ENCODE measurements at places on chromosomes 12 and 14.
A peak's percentile ranks its signal among the peaks of the same experiment; 100 is the strongest.

DNA sequence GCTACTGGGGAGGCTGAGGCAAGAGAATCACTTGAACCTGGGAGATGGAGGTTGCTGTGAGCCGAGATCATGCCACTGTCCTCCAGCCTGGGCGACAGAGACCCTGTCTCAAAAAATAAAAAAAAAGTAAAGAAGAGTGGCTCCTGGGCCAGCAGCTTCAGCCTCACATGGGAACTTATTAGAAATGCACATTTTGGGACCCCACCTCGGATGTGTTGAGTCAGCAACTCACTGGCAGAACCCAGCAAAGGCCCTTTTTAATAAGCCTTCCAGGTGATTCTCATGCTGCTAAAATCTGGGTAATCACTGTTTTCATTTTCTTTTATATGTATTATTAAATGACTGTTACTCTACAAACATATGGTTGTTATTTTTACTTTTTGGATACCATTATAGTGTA is 41.6 kb downstream of the TBK1 start:
- no peak for DNase-seq

- no peak for DNase-seq
Measured at GRCh38 chr14:71089971-71090370, 182.7 kb downstream of the PCNX1 start.

- DNase-seq, result peak; percentile 77
Measured at GRCh38 chr12:124379938-124380754, 85.3 kb downstream of the RFLNA start.

DNA sequence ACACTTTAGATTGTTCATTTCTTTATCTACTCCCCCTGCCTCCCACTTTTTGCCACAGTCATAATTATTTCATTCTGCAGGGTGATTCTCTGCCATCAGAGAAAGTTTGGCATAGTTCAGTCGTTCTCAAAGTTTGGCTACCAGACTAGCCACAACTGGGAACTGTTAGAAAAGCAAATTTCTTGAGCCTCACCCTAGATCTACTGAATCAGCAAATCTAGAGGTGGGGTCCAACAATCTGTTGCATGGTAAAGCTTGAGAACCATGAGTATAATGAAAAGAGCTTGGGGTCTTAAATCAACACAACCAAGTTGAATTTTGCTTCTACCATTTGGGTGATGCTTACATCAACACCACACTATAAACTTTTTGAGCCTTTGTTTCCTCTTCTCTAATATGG is 172.7 kb downstream of the NRXN3 start:
- DNase-seq, result no peak

- DNase-seq, result no peak
Measured at GRCh38 chr12:31967539-31967938, 8.3 kb downstream of the RESF1 start.

- no peak for DNase-seq
Measured at GRCh38 chr12:2346416-2346815, 293.6 kb downstream of the CACNA1C start.

DNA sequence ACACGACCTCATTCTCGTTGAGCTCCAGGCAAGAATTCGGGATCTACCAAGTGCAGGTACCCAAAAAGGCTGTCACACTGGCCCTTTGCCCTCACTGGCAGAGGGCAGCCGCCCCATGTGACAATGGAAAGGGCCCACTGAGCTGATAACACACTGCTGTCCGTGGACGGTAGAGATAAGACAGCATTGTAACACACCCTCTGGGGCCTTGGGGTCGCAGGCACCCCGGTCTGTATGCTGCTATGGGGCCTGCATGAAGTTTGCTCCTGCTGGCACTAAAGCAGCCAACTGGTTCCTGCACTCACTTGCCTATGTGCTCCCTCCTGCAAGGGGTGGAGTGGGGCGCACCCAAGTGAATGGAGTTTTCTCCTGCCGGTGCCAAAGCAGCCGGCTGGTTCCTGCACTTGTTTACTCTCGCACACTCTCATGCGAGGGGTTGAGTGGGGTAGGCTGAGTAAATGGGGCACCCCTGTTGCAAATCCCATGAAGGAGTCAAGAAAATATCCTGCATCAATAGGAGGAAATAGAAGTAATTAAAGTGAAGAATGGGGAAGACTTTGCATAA is 477.9 kb downstream of the ATP23 start:
- DNase-seq, result no peak

DNA sequence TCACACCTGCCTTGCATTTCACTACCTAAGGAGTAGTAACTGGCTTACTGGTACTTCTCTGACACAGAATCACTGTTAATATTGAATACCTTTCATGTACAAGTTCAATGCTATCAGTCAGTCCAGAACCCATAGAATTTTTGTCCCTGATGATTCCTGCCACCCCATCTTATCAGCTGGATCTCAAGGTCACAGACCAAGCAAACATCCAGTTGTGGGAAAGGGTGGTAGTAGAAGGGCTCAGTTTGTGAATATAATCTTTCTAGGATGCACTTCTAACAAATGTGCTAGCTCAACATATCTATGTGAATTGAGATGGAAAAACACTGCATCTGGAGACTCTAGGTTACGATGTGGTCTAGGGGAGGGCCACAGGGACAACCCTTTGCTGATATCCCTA is 14.1 kb downstream of the PPP1CC start:
- no peak for DNase-seq

DNA sequence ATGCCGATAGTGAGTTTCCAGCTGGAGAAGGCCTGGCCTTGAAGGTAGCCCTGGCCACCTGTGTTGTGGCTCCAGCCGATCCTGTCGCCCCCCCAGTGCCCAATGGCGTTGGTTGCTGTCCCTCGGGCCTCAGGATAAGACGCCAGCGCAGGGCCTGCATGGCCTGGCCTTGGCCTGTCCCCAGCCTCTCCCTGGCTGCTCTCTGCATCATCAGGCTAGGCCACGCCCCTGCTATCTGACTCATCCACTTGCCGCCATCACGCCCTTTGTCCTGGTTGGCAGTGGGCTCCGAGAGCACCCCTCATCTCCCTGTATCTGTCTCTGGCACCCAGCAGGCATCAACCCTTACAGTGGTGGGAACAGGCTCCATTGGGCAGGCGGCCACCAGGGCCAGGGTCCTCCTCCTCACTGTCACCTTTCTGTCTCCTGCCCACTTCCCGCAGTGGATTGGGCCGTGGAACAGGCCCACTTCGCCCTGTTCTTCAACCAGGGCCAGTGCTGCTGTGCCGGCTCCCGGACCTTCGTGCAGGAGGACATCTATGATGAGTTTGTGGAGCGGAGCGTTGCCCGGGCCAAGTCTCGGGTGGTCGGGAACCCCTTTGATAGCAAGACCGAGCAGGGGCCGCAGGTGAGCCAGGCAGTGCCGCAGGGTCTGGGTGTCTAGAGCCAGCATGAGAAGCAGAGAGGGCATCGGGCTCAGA is 25.6 kb downstream of the ALDH2 start:
- no peak for DNase-seq

DNA sequence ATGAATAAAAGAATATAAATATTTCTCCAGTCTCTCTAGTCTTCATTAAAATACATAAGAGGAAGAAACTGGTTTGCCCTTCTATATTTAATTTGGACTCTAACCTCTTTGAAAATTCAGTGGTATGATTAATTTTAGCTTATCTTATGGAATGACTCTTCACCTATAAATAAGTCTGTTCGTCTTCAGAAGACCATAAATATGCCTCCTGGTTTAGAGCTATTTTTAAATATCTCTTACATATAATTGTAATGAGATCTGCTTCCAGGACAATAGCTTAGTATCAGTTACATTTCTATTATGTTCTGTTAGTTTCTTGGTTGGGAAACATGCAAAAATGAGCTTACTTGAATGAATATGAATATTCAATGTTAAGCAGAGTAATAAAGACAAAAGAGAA is 257.5 kb upstream of the HMGA2 start:
- DNase-seq, result no peak

GRCh38 chr12:46514886-46515285 is 142.3 kb upstream of the SLC38A2 start:
- no peak for DNase-seq

DNA sequence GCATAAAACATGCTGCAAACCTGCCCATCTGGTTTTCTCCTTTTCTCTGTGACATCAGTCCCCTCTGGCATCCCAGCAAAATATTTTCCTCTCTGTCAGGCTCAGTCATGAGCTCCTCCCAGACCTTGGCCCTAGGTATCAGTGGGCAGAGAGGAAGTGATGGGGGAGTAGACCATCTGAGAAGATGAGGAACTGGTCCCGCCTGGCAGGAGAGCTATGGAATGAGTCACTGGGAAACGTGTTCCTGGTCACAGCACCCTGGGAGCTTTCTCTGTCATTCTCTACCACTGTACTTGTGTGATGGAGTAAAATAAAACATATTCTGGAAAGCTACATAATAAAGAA is 5.0 kb upstream of the SRSF9 start:
- peak; percentile 71 for DNase-seq

- no peak for DNase-seq
Measured at GRCh38 chr12:93459097-93459496, 8.2 kb upstream of the MRPL42 start.

DNA sequence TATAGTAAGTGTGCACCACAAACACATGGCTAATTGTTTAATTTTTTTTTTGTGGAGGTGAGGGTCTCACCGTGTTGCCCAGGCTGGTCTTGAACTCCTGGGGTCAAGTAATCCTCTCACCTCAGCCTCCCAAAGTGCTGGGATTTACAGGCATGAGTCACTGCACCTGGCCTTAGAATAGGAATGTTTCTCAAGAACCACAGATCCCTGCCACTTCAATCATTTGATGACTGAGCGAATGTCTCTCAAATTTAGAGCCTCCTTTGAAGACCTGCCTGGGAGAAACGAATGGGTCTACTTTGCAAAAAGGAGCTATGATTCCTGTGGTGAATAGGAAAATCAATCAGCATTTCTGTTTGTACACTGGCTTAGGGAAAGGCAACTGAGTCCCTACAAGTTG is 33.5 kb upstream of the CHST11 start:
- no peak for DNase-seq

DNA sequence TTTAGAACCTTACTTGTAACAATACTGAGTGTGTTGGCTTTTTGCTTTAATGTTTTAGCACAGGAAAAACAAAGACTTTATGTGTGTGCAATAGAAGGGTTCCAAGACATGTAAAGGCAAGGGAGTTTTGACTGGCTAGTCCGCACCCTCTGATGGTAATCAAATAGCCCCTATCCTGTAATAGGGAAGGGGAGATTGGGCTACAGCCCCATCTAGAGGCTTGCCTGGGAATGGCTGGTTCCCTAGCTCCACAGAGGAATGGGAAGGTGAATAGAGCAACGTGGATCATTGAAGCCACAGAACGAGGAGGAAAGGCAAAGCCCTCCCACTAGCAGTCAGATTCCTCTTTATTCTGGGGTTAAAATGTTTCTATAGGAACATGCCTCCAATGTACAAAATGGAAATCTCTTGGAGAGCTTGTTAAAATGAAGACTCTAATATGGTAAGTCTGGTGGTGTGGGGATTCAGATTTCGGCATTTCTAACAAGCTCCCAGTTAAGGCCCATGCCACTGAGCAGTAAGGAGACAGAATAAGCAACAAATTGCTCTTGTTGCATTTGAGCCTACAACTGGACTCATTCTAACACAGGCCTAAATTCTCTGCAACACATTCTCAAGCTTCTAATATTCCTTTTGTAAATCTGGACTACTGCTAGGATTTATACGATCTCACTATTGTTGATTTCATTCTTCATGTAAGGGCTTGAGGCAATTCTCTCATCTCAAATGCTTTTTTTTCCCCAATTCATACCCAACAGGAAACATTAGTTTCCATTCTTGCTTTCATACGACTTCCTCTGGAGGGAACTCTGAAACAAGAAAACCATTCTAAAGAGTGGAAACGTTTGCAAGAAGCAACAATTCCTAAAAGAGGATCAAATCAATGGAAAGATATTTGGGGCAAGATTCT is 57.1 kb downstream of the NIN start:
- no peak for DNase-seq

DNA sequence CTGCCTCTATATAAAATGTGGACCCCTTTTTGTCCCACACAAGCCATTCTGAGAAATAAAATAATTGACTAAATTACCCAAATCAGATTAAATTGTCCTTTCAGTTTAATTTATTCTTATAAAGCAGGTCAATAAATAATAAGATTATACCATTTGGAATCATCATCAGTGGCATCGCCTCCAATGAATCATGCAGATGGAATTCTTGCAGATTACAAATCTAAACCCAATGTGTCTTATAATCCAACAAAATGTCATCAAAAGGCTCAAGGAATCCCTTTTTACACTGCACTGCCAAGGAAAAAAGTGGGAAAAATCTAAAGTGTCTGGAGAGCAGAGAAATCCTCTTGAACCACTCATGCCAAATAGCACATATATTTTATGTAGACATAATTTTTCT is 138.2 kb upstream of the TSPAN8 start:
- peak; percentile 27 for DNase-seq

GRCh38 chr12:102548543-102548942 is 68.2 kb upstream of the IGF1 start:
- DNase-seq, result no peak

GRCh38 chr14:24913021-24913420 is 136.9 kb downstream of the STXBP6 start:
- DNase-seq, result no peak

GRCh38 chr12:7352661-7353060 is 48.8 kb downstream of the ACSM4 start:
- DNase-seq, result no peak

- DNase-seq, result no peak
Measured at GRCh38 chr14:64779472-64779871, 75.2 kb downstream of the PLEKHG3 start.

GRCh38 chr12:22332202-22332601 is 2.3 kb downstream of the ST8SIA1 start:
- no peak for DNase-seq

DNA sequence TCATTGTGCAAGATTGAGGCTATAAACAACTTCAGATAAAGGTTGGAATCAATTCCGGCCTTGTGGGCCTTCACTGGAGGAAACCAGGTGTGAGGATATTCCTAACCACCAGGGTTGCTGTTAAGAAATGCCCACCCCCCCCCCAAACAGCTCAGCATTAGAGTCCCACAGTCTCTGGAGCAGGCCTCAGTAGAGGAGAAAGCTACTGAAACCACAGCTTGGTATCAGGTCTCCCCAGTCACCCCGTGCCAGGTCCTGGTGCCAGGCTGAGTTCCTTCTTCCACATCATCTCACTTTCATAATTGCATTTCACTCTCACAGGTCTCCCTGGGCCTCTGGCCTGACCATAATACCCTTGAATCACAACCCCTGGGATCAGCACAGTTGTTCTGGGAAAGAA is 12.5 kb downstream of the GALNT6 start:
- no peak for DNase-seq

DNA sequence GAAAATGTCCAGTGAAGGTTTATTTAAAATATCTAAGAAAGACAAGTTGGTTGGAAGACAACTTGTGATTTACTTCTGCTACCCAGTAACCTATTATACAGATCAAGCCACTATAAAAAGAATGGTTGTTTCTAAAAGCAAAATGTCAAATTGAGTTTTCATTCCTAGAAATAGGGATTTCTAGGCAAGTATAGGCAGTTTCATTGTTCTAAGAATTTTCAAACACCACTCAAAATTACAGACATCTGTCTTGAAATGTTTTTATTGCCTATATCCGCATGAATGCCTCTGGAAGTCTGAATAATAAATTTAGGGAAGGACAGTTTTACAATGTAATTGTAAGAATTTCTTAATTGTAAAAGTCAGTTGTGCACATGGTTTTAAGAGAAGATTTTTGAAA is 8.6 kb downstream of the YEATS4 start:
- DNase-seq, result no peak

Data from HS-27A (cell line).